H54 (cell line): ENCODE measurements at places on chromosomes 7 and 10.

DNA sequence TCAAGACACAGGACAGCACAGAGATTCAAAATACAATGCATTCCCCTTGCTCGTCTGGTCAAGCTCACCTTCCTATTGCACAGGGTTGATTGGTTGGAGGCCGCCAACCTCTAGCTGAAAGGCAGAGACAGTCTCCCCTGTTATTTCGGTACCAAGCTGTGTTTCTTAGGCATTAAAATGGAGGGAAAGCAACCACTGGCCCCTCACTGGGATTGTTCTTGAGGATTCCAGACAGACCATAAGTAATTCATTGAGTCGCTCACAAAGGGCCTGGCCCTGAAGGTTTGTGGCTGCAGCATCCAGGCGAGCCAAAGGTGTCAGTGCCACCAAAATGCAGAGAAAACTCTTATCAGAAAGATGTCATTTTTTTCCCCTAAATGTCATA is 81.2 kb downstream of the PARP12 start:
- DNase-seq = no peak

DNA sequence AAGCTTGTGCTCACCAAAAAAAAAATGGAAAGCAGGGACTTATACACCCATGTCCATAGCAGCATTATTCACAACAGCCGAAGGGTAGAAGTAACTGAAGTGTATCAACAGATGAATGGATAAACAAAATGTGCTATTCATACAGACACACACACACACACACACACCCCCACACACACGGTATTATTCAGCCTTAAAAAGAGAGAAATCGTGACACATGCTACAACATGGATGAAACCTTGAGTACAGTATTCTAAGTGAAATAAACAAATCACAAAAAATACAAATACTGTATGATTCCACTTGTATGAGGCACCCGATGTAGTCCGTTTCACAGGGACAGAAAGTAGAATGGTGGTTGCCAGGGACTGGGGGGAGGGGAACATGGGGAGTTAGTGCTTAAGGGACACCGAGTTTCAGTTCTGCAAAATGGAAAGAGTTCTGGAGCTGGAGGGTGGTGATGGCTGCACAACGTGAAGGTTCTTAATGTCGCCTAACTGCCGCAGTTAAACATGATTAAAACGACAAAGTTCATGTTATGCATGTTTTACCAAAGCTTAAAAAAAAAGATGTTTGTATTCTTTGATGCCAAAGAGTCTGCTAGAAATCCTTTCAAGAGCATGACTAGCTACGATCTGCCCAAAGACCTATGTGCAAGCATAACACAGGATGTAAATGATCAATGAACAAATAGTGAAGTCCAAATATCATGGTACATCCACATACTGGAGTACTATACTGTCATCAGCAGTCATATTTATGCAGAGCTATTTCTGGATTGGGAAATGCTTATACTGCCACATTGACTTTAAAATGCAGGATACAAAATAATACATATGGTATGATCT is 7.2 kb downstream of the TNS3 start:
- DNase-seq = no peak

- no peak for DNase-seq
Observed at GRCh38 chr10:71230656-71231025, 18.3 kb downstream of the UNC5B start.

- DNase-seq = no peak
Observed at GRCh38 chr7:133858311-133858710, 268.8 kb upstream of the LRGUK start.

- no peak for DNase-seq
Observed at GRCh38 chr10:64394744-64395143, 873.5 kb downstream of the REEP3 start.

DNA sequence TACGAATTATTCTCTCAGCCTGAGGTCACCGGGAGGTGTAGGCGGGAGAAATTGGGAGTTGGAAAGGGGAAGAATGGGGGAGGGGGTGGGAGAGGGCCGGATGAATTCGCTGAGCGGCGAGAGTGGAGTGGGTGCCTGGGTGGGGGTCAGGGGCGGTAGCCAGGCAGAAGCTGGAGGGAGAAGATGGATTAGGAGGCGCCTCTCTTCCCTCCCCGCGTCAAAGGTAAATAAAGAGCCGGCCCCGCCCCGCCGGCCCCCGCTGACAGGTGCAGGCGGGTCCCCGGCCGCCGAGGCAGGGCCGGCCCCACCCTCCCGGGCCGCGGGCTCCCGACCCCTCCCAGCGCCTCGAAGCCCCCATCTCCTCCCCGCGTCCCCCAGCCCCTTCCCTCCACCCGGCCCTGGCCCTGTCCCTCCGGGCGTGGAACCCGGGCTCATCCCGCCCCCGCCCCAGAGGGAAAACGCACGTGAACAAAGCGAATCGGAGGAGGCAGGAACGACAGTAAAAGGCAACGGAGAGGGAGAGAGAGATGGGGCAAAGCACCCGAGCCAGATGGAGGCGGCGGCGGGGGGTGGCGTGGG is 872 bp downstream of the FAM131B start:
- no peak for DNase-seq

GRCh38 chr7:111806232-111806631 is 243.9 kb upstream of the IMMP2L start:
- no peak for DNase-seq

DNA sequence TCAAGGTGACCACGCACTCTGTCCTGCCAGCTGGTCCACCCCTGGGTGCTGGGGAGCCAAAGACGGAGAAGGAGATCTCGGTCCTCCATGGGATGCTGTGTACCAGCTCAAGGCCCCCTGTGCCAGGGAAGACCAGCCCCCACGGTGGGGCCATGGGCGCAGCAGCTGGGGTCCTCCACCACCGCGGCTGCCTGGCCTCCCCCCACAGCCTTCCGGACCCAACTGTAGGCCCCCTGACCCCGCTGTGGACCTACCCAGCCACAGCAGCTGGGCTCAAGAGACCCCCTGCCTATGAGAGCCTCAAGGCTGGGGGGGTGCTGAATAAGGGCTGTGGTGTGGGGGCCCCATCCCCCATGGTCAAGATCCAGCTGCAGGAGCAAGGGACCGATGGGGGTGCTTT is 5.4 kb downstream of the NYAP1 start:
- no peak for DNase-seq
